ENCODE measurements at places on chromosomes 5 and 9.

DNA sequence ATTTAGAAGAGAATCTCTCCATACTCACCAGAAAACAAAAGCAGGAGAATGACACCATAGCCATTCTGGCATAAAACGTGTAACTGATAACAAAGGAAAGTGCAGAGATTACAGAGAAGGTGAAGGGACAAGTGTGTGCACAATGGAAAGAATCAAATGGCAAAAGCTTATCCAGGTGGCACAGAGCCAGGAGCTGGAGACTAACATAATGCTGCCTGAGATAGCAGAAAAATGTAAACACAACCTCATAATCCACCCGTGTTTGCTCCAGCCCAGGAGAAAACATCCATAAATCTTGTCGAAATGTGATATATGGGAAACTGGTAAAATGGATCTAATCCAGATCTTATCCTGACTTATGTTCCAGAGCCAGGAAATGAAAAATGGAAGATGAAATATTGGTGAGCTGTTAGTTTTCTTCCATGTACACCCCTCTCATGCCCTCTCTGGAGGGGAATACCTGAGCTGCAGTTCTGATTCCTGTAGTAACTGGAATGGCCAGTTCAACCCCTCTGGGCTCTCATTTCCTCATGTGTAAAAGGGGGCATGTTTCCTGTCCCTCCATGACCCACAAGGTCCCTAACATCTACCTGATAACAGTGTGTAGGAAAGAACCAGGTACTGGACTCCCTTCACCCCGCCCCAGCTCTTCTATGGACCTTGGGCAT is 212.3 kb upstream of the DAPK1 start:
- no peak for DNase-seq

DNA sequence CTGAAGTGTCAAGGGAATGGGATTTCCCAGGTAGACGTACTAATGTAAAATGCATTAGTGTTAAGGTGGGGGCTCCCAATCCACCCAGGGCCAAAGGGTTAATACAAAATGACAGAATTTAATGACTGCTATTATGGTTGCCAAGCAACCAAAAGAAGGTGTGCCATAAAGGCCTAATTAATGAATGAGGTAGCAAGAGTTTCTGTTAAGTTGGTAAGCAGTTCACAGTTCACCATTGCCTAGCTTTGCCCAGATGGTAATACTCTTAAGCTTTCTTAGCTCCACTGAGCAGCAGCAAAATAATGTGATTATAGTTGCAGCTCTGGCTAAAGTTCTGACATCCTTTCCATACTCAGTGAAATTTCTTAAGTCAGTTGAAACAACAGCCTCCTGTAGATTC is 211.7 kb downstream of the DENND1A start:
- no peak for DNase-seq

GRCh38 chr5:98497418-98497817 is 276.0 kb upstream of the RGMB start:
- no peak for DNase-seq

DNA sequence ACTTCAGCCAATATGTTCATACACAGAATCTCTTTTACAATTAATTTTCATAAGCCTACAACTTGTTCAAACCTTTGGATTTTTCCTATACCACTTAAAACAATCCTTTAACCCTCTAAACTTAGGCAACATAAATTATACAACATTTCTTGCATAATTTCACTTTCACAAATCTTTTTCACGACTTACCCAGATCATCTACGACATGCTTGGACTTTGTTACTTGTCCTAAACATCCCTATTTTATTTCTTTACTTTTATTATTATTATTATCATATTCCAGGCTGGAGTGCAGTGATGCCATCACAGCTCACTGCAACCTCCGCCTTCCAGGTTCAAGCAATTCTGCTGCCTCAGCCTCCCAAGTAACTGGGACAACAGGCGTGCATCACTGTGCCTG is 68.0 kb downstream of the CACNA1B start:
- DNase-seq: no peak

GRCh38 chr5:76154009-76154690 is 71.0 kb downstream of the SV2C start:
- no peak for DNase-seq

GRCh38 chr9:9004810-9005209 is 1205.2 kb upstream of the DMAC1 start:
- no peak for DNase-seq

- no peak for DNase-seq
Observed at GRCh38 chr9:138103849-138104206, 226.2 kb downstream of the CACNA1B start.

GRCh38 chr5:80668016-80668969 is 13.5 kb upstream of the DHFR start:
- no peak for DNase-seq

- DNase-seq: no peak
Observed at GRCh38 chr5:147332658-147333057, 97.8 kb downstream of the STK32A start.

- DNase-seq: no peak
Observed at GRCh38 chr9:119078015-119078414, 291.2 kb downstream of the BRINP1 start.

DNA sequence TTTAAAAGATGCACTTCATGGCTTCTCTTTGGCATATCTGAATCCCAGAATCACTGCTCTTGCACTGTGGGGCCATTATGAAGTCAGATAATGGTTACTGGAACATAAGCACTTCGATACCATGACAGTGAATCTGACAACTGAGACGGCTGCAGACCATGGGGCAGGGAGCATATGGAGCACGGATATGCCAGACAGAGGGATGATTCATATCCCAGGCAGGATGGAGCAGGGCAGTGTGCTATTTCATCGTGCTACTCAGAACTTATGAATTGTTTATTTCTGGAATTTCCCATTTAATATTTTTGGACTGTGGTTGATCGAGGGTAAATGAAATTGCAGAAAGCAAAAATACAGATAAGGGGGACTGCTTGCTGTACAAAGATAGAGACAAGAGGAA is 145.0 kb downstream of the EGFLAM start:
- no peak for DNase-seq

DNA sequence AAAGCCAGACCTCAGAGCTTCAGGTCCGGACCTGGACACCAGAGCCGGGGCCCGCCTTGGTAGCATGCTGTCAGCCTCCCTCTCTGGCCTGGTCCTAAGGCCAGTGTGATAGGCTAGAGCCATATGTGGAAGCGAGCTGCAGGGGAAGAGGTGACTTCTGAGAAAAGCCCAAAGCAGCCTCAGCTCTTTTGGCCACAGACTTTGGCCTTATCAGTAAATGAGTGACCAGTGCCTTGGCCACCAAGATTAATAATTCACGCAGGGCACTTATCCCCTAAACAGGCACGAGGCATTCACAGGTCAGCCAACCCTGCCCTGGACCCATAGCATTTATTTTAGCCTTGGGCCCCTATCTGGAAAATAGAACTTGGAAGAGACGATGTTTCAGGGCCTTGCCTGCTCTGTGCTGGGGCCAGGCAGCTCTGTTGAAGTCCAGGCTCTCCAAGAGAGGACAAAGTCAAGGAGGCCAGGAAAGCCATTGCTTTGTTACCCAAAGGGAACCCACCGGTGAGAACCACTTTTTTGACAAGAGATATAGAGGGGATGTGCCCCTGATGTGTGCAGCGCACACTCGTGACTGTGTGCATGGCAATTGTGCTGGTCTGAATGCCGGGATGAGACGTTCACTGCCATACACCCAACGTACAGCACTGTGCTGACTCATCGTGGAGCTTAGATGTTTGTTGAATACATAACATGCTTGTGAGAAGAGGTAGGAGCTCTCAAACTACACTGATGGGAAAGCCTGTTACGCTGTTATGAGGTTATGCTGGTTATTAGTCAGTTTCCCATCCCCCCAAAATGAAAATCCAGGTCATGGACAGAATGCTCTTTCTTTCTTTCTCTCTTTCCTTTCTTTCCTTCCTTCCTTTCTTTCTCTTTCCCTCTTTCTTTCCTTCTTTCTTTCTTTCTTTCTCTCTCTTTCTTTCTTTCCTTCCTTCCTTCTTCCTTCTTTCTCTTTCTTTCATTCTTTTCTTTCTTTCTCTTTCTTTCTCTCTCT is 5.0 kb upstream of the SLC34A1 start:
- no peak for DNase-seq

GRCh38 chr5:134738133-134738962 is at the start of gene CAMLG:
Gene CAMLG, plus strand, starts transcription at chr5:134738548. Its CDS starts 73 bp downstream, at chr5:134738621.
- DNase-seq: peak; percentile 92

DNA sequence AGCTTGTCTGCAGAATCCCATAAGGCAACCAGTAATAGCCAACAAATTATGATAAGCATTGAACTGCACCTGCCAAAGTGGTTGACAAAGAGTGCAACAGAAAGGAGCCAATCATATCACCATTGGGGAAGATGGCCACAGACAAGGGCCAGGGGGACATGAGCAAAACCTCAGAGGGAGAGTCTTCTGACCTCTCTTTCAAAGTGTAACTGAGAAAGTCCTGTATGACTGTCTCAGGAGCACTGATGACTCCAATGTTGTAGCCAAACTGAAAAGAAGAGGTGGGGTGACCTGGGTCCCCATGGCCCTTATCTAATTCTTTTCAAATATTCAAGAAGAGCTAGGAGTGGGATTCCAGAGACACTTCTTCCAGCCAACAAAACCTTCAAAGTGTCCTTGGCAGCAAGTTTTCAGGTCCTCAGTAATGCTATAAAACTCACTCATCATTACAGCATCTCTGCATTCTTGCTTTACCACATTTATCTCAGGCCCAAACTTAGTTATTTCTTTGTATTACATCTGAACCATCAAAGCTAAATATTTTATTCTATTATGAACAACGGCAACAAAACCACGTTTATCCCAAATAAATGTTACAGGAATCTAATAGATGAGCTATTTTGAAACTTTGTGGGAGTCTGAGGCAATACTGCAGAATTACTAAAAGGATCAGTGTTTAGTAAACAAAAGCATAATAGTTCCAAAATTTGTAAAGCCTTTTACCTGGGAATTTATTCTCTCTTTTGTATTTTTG is 24.4 kb downstream of the FBLL1 start:
- DNase-seq: no peak

- no peak for DNase-seq
Observed at GRCh38 chr9:105835721-105836120, 141.4 kb downstream of the TMEM38B start.

DNA sequence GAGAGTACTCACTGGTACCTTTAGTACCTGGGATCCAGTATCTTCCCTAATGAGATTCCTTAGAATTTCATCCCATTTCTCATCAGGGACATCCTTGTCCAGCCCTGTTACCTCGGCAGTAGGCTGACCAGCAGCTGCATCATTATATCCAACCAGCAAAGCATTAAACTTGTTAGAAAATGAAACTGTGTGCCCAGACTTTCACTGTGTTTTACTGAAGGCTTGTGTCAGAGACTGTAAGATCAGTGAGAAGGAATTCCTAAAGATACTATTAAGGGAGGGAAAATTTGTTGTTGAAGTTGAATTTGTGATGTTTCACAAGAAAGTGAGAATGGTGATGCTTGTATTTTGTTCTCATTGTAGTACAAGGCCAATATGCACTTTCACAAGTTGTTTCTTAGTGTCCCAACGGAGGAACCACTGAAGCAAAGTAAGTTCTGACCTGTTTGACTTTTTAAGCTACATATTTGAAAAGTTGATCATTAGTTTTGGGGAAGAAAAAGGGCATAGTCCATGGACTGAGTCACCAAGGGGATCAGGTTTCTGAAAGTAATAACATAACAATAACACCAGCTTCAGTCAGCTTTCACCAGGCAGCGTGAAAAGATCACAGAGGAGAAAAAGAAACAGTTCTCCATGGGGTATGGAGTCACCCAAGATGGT is 48.8 kb downstream of the GRAMD2B start:
- no peak for DNase-seq

DNA sequence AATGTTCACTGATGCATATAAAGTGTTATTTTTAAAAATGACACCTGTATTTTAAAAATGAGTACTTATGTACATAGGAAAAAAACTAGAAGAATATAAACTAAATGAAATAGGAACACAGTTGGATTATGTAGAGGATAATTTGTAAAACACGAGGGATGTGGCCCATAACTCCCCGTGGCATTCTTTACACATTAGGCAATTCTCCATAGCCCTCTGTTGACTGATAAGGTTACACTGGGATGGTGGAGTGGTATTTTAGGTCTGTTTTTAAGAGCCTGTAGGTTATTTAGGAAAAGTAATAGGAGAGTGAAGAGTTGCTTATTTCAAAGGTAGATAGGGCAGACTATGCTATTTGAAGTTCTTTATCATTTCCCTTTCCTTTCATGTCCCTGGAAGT is 1.8 kb downstream of the CAVIN4 start:
- DNase-seq: no peak

- DNase-seq: no peak
Observed at GRCh38 chr5:68681929-68682328, 411.9 kb upstream of the SLC30A5 start.

DNA sequence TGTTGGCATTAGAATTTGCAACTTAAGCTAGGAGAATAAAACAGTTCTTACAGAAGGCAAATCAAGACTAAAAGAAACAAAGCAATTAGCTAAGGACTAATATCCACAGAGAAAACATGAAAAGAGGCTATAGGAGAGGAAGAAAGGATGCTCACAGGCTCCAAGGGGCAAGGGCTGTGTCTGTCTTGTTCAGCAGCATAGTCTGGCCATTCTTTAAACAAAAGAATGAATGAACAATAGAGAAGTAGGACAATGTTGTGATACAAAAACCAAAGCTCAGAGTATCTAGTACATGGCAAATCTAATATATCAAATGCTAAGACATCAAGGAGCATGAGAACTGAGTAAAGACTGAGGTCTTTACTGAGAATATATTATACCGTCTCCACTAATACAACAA is 39.5 kb downstream of the PLPP1 start:
- DNase-seq: no peak

DNA sequence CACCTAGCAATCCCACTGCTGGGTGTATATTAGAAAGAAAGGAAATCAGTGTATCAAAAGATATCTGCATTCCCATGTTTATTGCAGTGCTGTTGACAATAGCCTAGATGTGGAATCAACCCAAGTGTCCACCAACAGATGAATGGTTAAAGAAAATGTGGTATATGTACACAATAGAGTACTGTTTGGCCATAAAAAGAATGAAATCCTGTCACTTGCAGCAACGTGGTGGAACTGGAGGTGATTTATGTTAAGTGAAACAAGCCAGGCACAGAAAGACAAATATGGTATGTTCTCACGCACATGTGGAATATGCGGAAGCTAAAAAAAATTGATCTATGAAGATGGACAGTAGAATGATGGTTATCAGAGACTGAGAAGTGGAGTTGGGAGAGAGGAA is 221.6 kb upstream of the DAP start:
- no peak for DNase-seq

DNA sequence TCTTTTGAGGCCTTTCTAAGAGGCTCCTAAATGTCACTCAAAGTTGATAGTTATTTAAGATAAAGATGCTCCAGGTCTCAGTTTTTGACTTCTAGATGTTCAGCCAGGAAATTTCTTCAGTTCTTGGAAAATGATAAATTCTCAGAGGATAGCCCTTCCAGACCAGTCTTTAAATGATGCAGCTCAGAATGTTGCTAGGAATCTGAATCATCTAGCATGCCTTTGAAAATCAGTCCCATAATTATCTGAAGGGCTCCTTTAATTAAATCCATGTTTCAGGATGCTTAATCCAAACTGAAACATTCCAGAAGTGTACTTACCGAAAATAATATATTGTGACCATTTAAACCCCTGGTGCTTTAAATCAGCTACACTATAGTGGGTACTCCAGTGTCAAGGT is 107.5 kb upstream of the FBN2 start:
- DNase-seq: no peak

- no peak for DNase-seq
Observed at GRCh38 chr9:20611691-20612287, 10.5 kb downstream of the MLLT3 start.

GRCh38 chr5:144281784-144282183 is 111.1 kb downstream of the KCTD16 start:
- DNase-seq: no peak
